AG09319 (cell line): ENCODE measurements at places on chromosomes 3 and 15.

DNA sequence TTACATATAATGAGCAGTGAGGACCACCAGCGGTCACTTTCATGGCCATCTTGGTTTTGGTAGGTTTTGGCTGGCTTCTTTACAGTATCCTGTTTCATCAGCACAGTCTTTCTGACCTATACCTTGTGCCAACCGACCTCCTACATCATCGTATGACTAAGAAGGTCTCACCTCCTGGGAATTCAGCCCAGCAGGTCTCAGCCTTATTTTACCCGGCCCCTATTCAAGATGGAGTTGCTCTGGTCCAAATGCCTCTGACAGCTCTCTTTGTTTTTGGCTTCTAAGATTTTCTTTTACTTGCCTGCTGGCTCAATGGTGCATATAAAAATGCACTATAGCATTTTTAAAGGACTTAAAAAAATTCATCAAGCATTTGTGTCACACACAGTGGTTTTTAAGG, 3.2 kb upstream of the MME start:
- DNase-seq = no peak

DNA sequence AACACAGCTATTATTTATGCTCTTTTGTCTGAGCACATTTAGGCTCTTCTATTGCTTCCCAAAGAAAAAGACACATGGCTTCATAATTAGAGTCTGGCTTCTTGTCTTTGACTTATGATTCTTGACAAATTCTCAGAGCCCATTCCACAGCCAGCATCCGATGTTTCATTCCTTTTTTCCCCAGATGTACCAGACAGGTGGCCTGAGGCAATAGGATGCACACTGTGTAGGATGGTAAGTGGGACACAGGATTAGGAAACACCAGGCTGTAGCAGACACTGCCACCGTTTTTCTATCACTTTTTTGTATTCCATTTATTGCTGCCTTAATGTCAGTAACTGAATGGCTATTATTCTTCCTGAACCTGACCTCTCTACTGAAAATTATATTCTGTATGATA, 188.9 kb upstream of the CDIN1 start:
- no peak for DNase-seq

DNA sequence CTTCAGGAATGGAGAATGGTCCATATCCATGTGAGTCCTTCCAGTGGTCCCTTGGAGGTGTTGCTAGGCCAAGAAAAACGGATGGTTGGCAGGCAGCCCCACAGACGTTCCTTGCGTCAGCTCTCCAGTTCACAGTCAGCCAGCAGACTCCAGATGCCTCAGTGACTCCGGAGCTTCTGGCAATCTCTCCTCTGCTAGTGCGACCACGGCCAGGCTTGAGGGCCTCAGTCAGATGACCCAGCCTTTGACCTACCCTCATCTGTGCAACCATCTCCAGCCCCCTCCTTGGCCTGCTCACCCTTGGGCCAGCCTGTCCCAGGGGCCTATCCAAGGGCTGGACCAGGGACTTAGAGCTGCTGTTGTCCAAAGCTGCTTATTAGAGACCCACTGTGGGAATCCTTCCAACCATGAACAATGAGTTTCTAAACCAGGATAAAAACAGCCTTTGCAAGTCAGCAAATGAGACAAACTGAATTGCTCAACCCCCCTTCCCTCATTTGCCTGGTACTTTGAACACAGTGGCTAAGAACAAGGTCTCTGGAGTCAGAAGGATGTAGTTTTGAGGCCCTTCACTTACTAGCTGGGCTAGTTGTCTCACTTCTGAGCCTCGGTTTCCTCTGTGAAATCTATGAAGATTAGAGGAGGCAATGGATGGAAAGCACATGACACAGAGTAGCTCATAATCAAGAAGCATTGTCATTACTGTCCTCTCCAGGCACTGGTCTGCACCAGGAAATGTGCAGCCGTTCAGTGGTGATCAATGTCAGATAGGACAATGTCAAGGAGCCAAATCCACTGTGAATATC, 44.8 kb downstream of the ANP32A start:
- no peak for DNase-seq

DNA sequence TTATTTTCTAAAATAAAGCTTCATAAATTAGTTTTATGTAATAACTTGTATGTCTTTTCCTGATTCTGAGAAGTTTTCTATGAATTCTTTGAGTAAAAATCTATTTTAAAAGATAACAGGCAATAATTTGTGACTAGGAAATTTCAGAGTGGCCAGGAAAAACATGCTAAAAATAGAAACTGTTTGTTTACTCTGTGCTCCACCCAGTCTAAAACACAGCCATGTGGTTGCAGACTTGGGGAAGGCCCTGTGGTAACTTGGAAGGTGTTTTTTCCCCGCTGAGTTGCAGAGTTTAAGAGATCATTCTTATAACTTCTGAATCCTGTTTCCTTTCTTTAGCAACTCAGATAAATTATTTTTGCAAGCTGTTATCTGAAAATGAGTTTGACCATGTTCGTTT, 21.9 kb downstream of the PLCL2 start:
- no peak for DNase-seq
